ENCODE measurements at places on chromosomes 11 and 22.
A peak's percentile ranks its signal among the peaks of the same experiment; 100 is the strongest.

DNA sequence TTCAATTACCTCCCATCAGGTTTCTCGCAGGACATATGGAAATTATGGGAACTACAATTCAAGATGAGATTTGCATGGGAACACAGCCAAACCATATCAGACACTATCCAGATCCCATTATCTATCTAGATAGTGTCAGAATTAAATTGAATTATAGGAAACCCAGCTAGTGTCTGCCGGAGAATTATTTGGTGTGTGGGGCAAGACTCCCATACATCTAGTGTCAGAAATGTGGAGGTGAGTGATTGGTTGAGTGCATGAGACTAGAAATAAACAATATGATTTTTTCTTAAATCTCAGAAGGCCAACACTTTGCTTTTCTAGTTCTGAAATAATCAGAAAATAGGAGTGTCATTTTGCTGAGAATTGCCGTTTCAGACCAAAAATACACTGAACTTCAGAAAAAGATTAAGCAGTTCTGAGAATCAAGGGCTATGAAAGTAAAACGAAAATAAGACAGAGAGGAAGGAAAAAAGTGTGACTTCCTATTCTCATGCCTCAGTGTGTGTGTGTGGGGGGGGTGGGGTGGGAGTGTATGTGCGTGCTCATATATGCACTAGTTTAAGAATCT is 21.3 kb downstream of the CASP12 start:
- DNase-seq: no peak

DNA sequence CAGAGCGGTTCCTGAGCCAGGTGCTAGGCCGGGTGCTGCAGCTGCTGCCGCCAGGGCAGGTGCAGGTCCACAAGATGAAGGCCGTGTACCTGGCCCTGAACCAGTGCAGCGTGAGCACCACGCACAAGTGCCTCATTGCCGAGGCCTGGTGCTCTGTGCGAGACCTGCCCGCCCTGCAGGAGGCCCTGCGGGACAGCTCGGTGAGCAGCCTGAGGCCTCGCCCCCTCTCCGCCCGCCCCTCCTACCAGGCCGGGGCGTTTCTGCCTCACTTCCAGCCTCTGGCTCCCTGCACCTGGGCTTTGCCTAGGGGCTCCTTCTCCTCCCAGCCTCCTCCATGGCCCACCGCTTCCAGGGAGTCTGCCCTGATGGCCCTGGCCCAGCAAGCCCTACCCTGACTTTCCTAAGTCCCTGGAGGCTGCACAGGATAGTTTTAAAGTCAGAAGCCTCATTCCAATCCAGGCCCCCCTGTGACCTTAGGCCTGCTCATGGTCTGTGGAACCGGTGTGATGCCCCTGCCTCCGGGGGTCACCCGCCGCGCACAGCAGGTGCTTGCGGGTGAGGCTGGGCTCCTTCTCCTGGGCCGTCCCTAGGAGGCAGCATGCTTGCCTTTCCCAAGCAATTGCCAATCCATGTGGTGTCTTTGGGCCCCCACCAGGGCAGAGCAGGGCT is 5.5 kb downstream of the TCIRG1 start:
- no peak for DNase-seq

DNA sequence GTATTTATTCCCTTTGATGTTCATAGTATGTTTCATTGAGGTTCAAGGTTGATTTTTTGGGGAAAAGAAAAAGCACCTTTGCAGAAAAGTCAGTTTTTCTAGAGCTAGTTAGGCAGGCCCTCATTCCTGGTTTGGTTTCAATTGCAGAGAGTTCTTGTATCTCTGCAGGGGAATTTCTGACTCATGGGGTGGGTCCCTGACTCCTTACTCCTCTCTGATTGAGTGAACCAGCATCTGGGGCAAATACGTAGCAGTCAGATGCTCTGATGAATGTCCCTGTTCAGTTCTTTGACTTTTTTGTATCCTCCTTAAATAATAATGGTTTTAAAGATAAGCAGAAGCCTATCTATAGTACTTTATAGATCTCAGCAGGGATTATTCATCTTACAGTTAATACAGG is 7.7 kb upstream of the NCR3LG1 start:
- no peak for DNase-seq

DNA sequence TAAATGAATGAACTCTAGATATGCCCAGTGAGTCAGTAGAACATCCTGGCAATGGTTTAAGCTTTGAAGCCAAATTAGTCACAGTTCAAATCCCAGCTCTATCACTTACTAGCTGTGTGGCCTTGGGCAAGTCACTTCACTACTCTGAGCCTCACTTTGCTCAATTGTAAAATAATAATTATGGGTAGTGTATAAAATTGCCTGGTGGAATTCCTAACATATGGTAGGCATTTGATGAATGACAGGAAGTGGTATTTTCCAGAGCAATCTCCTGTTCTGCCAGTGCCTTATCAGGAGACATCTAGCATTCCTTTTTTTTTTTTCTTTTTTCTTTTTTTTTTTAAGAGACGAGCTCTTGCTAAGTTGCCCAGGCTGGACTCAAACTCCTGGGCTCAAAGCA is 13.0 kb downstream of the SCN4B start:
- no peak for DNase-seq

DNA sequence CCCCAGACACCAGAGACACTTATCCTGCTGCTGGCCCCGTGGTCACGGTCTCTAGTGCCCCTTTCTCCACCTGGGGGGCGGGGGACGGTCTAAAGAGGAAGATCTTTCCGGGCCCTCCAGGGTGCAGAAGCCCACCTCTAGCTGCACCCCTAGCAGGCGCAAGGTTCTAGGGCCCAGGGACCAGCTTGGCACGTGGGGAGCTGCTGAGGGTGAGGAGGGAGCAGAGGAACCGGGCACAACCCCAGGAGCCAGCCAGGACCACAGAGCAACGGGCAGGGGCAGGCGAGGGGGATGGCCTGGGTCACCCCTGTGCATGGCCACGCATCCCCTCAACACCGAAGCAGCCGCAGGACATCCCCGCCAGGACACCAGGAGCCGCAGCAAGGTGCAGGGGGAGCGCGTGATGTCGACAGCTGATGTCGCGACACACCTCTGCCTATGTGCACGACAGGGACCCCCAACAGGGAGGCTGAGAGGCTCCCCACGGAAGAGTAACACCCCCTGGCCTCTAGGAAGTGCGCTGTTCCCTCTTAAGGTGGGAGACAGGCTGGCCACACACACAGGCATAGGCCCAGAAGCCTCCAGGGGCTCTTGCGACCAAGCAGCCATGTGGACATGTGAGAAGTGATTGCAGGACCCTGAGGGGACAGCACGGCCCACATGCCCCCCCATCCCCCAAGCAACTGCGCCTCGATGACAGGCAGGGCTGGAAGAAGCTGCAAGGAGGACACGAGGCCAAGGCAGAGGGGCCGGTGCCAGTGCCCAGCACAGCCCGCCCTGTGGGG is 5.1 kb downstream of the LRFN4 start:
- DNase-seq: no peak

DNA sequence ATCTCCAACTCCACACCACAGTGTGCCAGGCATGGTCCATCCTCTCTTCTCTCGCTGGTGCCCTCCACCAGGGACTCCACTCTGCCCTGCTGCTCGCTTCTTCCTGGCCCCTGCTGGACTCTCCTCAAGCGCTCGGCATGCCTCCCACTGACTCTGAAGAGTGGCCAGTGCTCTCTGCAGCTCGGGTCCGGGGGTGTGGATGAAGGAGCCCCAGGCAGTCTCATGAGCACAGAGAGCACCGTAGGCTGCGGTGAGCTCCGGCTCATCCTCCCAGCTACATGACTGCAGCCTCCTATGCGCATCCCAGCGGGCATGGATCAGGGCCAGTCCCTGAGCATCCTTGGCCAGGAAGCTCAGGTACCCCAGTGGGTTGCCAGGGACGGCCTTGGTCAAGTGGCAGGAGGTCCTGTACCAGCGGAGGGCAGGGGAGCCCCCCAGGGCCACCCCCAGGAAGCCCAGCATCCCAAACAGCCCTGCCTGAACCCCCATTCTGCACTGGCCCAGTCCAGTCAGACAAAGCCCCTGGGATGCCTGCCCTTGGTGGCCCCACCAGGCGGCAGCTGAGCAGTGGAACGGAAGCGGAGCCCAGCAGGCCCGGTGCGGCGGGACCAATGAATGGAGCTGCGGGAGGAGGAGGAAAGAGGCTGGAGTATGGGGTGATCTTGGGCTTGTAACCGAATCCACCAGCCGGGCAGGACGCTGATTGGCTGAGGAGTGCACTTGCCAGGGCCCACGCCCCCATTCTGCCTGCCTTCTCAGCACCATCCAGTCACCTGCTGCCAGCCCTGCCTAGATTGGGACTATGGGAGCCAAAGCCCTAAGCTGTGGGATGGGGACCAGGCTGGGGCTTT is at the start of gene PLA2G3:
Gene PLA2G3, minus strand, starts transcription at position 643 of the 851 bp plus-strand sequence. Its CDS starts 154 bp downstream, at position 489.
- no peak for DNase-seq

- no peak for DNase-seq
Observed at GRCh38 chr11:65611028-65611757, 2.8 kb downstream of the MAP3K11 start.

DNA sequence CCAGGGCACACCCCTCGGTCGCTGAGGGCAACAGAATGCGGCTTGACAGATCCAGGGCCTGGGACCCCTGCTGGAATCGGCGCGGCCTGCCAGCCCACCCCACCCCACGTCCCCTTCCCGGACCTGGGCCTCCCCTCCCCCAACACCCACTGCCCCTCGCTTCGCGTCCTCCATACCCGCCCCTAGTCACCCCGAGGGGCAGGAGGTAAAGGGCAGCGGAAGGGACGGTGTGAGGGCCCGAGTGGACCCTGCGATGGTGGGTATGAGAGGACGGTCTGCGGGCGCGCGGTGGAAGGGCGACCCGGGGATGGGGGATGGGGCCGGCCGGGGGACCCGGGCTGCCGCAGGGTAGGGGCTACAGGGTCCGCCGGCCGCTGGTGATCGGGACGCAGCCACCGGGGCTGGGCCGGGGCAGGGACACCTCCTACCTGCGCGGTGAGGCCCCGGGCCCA is 311 bp downstream of the APBB1 start:
- DNase-seq: no peak

GRCh38 chr11:119860561-119861094 is 131.6 kb upstream of the NECTIN1 start:
- DNase-seq: no peak

DNA sequence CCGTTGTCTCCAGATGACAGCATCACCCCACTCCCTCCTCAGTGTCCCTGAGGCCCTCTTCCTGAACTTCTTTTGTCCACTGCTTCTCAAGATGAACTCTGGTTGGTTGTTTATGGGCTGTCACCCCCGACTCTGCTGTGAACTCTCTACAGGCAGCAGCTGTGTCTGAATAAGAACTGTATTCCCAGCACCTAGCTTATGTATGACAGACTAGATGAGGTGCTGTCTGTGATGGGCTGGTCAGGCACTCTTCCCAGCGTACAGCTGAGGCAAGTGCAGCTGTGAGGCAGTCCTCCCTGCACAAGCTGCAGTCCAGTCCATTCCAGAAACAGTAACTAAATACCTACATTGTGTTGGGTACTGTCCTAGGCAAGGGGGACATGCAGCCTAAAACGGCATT is 111.4 kb upstream of the PITPNB start:
- DNase-seq: no peak

GRCh38 chr11:95531116-95531515 is 258.5 kb downstream of the FAM76B start:
- DNase-seq: no peak

GRCh38 chr11:118911880-118912741 is 13.6 kb downstream of the BCL9L start:
- DNase-seq: no peak

GRCh38 chr11:124745270-124745834 is 5.6 kb downstream of the NRGN start:
- DNase-seq: no peak

DNA sequence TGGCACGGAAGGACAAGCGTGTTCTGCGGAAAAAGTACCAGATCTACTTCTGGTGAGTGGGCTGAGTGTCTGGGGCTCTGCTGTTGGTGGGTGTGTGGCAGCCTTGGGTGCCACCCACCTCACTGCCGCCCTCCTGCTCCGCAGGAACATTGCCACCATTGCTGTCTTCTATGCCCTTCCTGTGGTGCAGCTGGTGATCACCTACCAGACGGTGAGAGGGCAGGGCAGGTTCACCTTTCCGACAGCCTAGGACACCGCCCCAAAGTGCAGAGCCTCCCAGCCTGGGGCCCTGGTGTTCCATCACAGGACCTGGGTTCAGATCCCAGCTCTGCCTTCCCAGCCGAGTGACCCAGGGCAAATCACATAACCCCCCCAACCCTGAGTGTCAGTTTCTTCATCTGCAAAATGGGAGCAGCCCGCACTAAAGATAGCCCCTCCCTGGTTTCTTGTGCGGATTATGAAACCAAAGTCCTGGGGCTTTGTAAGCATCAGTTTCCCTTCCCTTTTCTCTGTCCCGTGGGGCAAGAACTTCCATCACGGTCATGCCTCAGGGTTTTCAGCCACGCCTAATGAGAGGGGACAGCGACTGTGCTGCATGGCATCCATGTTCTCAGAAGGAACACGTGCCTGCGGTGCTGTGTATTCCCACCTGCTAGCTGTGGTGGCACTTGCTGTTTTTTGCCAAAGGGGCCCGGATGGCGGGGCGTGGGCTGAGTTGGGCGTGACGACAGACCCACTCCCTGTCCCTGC is 9.8 kb upstream of the TAGLN start:
- no peak for DNase-seq

GRCh38 chr11:126830216-126830806 is 170.3 kb downstream of the KIRREL3 start:
- no peak for DNase-seq

DNA sequence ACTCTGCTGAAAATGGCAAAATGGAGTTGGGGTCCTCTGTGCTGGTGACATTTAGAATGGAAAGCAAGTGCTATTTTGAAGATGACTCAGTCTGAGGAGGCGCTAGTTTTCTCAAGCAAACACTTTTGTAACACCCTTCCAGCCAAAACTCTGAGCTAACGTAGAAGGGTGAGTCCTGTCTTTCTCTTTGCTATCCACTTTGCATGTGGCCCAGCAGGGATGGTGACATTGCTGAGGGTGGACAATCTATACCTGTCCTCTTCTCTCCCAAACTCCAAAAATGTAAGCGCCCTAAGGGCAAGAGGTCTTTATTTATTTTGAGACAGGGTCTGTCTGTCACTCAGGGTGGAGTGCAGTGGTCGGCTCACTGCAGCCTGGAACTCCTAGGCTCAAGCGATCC is 3.6 kb upstream of the KAT5 start:
- no peak for DNase-seq

GRCh38 chr11:86511086-86511551 is 136.4 kb downstream of the CCDC81 start:
- no peak for DNase-seq

DNA sequence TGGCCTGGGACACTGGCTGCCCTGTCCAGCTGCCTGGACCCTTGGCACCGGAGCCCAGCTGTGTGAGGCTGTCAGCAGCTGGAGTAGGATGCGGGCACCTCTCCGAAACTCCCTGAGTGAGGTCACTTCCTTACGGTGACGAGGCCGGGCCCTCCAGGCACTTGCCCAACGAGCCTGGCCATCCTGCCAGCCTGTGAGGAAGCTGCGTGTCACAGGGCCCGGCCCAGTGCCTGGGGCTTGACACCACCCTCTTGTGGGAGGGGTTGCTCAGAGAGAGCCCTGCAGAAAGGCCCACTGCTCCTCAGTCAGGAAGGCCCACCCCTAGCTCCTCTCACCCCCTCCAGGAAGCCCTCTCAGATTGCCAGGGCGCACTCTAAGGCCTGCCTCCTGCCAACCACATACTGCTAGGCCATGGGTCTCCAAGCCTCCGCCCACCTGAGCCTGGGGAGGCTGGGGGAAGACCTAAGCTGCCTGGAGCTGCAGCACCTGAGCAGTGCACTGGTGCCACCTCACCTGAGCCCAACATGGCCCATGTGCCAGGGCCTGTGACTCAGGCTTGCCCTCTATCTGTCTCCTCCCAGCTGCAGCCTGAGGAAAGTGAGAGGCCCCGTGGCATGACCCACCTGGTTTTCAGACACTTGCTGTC is 4.3 kb upstream of the PHLDA2 start:
- peak; percentile 54 for DNase-seq

- no peak for DNase-seq
Observed at GRCh38 chr22:49317369-49317768, 510.3 kb downstream of the BRD1 start.

GRCh38 chr11:352456-353031 is 16.8 kb upstream of the B4GALNT4 start:
- no peak for DNase-seq

Data from effector memory CD8-positive, alpha-beta T cell (primary cell).